ENCODE measurements at places on chromosomes 12 and 14.

DNA sequence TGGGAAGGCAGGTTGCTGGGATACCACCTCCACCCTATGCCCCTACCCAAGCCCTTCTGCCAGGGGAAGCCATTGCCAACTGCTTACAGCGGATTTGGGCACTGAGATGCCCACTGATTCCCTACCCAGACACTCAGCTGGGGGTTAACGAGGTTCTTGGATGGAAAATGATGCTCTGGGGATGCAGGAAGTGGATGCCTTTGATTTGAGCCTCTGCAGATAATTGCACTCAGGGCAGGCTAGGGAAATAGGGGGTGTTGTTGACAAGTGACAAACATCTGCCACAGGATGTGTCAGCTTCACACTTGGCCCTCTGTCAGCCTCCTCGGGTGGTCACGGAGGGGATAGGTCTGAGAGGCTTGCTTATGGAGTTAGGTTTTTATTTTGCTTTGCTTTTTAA is 57.4 kb downstream of the RPH3A start:
- no peak for DNase-seq

- no peak for DNase-seq
Observed at GRCh38 chr14:60107477-60107876, 15.8 kb downstream of the PCNX4 start.

GRCh38 chr12:81095501-81096232 is 17.8 kb downstream of the ACSS3 start:
- no peak for DNase-seq

- no peak for DNase-seq
Observed at GRCh38 chr12:51417826-51418225, 6.8 kb upstream of the SLC4A8 start.

DNA sequence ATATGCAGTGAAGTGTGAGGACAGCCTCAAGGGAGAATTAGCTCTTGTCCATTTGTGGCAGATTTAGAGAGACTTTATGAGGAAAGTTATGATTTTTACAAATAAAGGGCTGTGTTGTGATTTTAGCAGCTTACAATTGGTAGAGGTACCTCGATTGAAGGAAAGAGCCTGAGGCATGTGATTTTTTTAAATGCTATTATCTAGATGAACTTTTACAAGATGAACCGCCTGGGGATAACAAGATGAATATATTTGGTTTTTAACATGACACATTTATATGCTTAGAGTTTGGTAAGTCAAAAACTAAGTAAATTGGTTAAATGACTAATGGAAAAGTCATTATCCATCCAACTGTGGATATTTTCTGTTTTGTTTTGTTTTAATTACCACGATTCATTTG is 52.6 kb downstream of the AEBP2 start:
- no peak for DNase-seq

DNA sequence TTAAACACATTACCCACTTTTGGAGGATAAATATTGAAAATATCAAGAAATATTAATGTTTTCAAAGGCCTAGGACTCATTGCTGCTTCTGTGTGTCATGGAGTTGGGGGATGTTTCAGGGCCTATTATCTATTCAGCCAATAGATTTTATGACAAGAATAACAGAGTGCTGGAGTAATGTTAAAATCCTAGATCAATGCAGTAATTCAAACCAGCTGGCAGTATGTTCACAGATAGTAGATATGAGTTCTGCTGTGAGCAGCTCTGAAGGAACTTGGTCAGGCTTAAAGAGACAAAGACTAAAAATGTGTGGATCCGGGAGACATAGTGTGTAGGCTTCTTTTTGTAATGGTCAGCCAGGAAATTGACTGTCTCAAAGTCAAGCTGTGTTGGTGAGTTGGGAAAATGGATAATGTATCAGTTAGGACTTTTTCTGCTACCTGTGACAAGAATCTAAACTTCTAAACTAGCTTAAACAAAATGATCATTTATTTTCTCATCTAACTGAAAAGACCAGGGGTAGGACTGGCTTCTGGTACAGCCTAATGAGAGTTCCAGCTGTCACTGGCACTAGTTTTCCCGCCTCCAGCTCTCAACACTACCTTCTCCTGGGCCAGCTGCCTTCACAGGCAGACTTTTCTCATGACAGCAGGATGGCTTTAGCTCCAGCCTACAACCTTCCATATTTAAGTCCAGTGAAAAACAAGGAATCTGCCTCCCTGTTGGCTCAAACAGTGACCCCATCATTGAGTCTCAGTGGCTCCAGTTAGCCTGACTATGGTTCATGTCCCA is 16.3 kb upstream of the POLR3B start:
- no peak for DNase-seq

GRCh38 chr12:51195841-51196240 is 22.0 kb downstream of the POU6F1 start:
- no peak for DNase-seq
